ENCODE measurements at places on chromosomes 13 and 19.

GRCh38 chr13:34672631-34673030, 269.4 kb upstream of the NBEA start:
- H3K27ac ChIP-seq: no peak overlapping the region
- DNase-seq: no peak
- H3K4me1 ChIP-seq: 0 out of 2 replicates have a peak, but pooled peaks cover 4% of the 10 kb centered on the region
- H3K27me3 ChIP-seq: no peaks in the 10 kb centered on the region
- no peaks in the 10 kb centered on the region for H3K36me3 ChIP-seq
- no peak overlapping the region for H3K4me3 ChIP-seq

DNA sequence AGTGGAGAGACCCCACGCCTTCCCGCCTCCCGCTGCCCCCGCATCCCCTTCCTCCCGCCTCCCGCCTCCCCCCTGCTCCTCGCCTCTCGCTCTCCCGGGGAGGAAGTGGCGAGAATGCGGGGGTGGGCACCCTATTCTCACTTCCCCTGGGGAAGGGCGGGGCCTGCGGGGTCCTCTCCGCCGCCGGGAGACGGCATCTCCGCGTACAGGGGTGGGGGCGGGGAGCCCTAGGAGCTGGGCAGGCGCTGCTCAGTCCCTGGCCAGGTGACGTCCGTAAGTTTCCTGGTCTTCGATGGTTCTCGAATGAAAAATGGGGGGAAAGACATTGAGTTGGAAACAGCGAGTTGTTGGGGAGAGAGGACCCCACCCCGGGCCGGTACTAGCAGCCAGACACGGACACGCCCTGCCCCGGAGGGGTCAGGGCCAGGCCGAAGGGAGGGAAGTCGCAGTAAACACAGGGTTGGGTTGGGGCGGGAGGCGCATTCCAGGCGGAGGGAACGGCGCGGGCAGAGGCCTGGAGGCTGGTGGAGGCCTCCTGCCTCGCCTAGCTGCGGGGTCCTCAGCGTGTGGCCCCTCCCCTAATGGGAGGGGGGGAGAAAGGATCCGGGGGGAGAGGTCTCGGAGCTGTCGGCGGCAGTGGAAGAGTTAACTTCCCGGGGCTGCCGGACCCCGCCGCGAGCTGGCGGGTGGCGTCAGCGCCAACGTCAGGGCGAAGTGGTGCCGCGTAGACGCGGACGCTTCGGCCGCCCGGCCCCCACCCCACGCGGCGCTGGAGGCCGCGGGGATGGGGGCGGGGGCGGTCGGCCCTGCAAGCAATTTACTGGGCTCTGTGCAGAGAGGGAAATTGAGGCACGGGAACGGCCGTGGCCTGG, 10.4 kb upstream of the JUND start:
- DNase-seq: peak; percentile 86
- peak overlapping the region; percentile 98 for H3K27ac ChIP-seq
- peaks cover 45% of the 10 kb centered on the region for H3K4me1 ChIP-seq
- no peaks in the 10 kb centered on the region for H3K36me3 ChIP-seq
- peak overlapping the region; percentile 92 for H3K4me3 ChIP-seq

DNA sequence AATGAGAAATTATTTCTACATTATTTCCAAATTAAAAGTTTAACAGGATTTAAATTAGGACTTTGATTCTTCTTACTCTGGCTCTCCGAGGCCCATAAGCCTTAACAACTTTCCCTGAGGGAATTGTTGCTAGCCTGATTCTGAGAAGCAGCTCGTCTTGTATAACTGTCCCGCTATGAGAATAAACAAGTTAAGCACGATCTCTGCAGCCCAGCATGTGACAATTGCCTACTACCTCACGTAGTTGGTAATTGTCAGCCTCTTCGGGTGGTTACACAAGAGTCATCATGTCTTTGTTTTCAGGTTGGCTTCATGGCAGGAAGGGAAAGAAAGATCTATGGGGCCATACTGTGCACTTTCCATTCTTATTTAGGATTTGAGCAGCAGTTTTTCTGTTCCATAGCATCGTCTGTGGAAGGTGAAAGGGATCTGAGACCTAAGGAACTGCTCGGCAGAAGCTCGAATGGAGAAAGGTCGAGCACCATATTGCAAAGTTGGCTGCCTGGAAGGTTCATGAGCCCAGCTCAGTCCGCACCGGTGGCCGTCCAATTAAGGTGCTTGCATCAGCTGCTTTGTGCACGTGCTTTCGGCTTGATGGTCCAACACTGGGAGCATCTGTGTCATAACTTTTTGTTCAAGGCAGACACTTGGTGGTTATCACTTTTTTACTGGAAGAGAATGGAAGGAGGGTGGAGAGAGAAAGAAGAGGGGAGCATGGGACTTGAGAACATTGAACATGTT, 1.8 kb upstream of the STARD13 start:
- no peaks in the 10 kb centered on the region for H3K27me3 ChIP-seq
- no peak for DNase-seq
- H3K36me3 ChIP-seq: no peaks in the 10 kb centered on the region
- no peak overlapping the region for H3K4me3 ChIP-seq
- peaks cover 21% of the 10 kb centered on the region for H3K4me1 ChIP-seq
- H3K27ac ChIP-seq: no peak overlapping the region

GRCh38 chr13:87453244-87453643, 217.9 kb upstream of the SLITRK5 start:
- no peaks in the 10 kb centered on the region for H3K36me3 ChIP-seq
- H3K4me1 ChIP-seq: no peaks in the 10 kb centered on the region
- H3K27ac ChIP-seq: no peak overlapping the region
- no peaks in the 10 kb centered on the region for H3K27me3 ChIP-seq
- DNase-seq: no peak

GRCh38 chr13:90690458-90691080, 656.9 kb upstream of the MIR17HG start:
- DNase-seq: no peak
- H3K4me1 ChIP-seq: no peaks in the 10 kb centered on the region
- no peak overlapping the region for H3K27ac ChIP-seq
- no peaks in the 10 kb centered on the region for H3K36me3 ChIP-seq

GRCh38 chr19:2096034-2096479, at the start of gene MOB3A:
MOB3A (minus strand) TSS chr19:2096326; CDS start chr19:2078560, 17,766 bp downstream.
- H3K4me3 ChIP-seq: peak within 1 kb of the TSS; percentile 75
- 0 out of 2 replicates have a peak within 1 kb of the TSS, but pooled peaks have one; percentile 66 for H3K27ac ChIP-seq
- no peaks in the 10 kb centered on the region for H3K27me3 ChIP-seq
- H3K36me3 ChIP-seq: no peaks in the 10 kb centered on the region
- H3K4me1 ChIP-seq: no peaks in the 10 kb centered on the region

GRCh38 chr19:55611983-55612645, 6.7 kb downstream of the ZNF865 start:
- H3K36me3 ChIP-seq: peaks cover 5% of the 10 kb centered on the region
- no peaks in the 10 kb centered on the region for H3K4me1 ChIP-seq
- no peak overlapping the region for H3K4me3 ChIP-seq
- no peak for DNase-seq
- no peak overlapping the region for H3K27ac ChIP-seq
- H3K27me3 ChIP-seq: no peaks in the 10 kb centered on the region

DNA sequence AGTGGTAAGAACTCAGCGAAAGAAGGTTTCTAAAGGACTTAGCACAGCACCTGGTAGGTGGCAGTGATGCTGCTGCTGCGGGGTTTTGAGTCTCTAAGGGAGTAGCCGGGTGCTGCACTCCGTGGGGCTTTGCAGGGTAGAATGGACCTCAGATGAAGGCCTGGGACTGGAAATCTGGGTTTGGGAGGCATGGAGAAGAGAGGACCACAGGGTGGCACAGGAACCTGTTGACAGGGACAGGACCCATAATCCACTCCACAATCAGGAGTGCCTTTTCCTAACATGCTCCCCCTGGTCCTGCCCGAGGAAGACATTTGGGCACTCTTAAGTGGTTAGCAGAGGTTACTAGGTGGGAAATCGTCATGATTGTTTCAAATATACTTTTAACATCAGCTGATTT, 29.8 kb downstream of the TDRD12 start:
- no peak overlapping the region for H3K27ac ChIP-seq
- no peaks in the 10 kb centered on the region for H3K4me1 ChIP-seq
- DNase-seq: no peak
- H3K4me3 ChIP-seq: no peak overlapping the region
- no peaks in the 10 kb centered on the region for H3K27me3 ChIP-seq
- no peaks in the 10 kb centered on the region for H3K36me3 ChIP-seq

GRCh38 chr19:32404213-32404932, 1.2 kb upstream of the DPY19L3 start:
- H3K27ac ChIP-seq: peak overlapping the region; percentile 98
- DNase-seq: peak; percentile 57
- peaks cover 14% of the 10 kb centered on the region for H3K36me3 ChIP-seq
- peaks cover 22% of the 10 kb centered on the region for H3K4me1 ChIP-seq
- peak overlapping the region; percentile 91 for H3K4me3 ChIP-seq

- H3K27me3 ChIP-seq: no peaks in the 10 kb centered on the region
- no peaks in the 10 kb centered on the region for H3K4me1 ChIP-seq
- no peak for DNase-seq
- no peak overlapping the region for H3K27ac ChIP-seq
- H3K36me3 ChIP-seq: no peaks in the 10 kb centered on the region
These were observed 8.1 kb upstream of the ICAM1 start for GRCh38 chr19:10262771-10263170.

DNA sequence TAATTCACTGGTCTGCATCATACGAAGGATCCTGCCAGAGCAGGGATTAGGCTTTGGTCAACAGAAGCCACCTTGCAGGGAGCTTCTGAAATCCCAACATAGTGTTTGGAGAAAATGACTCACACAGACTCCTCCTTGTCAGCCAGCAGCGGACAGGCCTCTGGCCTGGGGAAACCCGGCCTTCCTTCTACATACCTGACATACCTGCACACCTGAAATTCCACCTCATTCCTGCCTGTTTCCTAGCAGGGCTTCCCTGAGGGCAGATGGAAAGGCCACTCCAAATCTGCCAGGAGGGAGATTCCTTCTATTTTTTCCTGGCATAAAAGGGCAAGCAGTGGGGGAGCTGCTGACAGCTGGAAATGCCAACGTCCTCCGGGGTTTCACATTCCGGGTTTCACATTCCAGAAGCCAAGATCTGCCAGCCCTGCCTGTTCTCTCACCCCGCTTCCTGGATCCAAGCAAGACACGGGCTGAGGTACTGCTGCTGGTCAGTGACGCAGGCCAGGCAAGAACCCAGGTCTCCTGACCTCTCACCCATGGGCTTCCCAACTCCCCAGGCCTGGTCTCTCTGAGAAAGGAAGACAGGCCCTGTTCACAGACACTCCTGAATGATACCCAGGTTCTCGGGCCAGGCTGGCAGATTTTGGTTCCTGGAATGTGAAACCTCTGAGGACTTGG, 18.2 kb upstream of the IGFL1 start:
- H3K4me3 ChIP-seq: no peak overlapping the region
- H3K27me3 ChIP-seq: no peaks in the 10 kb centered on the region
- H3K4me1 ChIP-seq: no peaks in the 10 kb centered on the region
- H3K36me3 ChIP-seq: no peaks in the 10 kb centered on the region
- peak overlapping the region; percentile 81 for H3K27ac ChIP-seq
- DNase-seq: peak; percentile 89

GRCh38 chr19:43820098-43820883, 6.8 kb upstream of the ZNF283 start:
- H3K27me3 ChIP-seq: peaks cover 21% of the 10 kb centered on the region
- H3K36me3 ChIP-seq: no peaks in the 10 kb centered on the region
- H3K4me3 ChIP-seq: peak overlapping the region; percentile 45

DNA sequence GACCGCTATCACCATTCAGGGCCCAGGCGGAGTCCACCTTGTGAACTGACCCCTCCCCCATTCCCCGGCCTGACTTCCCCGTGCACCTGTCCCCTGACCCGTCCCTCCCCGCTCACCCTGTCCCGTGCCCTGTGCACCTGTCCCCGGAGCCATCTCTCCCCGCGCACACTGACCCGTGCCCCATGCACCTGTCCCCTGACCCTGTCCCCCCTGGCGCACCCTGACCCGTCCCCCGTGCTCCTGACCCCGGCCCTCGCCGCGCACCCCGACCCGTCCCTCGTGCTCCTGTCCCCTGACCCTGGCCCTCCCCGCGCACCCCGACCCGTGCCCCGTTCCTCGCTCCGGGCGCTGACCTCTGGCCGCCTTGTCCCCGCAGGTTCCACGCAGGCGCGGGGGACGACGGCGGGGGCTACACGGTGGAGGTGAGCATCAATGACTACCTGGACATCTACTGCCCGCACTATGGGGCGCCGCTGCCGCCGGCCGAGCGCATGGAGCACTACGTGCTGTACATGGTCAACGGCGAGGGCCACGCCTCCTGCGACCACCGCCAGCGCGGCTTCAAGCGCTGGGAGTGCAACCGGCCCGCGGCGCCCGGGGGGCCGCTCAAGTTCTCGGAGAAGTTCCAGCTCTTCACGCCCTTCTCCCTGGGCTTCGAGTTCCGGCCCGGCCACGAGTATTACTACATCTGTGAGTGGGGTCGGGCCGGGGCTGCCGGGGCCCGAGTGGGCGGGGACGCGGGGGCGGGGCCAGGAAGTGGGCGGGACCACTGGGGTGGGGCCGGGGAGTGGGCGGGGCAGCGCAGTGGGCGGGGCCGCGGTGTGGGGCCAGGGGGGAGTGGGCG, 9.7 kb downstream of the EFNA2 start:
- no peaks in the 10 kb centered on the region for H3K4me1 ChIP-seq
- peaks cover 4% of the 10 kb centered on the region for H3K27me3 ChIP-seq
- DNase-seq: peak; percentile 65

GRCh38 chr13:73368608-73369007, 309.8 kb downstream of the KLF5 start:
- no peaks in the 10 kb centered on the region for H3K27me3 ChIP-seq
- no peaks in the 10 kb centered on the region for H3K4me1 ChIP-seq
- no peak for DNase-seq
- H3K4me3 ChIP-seq: no peak overlapping the region

DNA sequence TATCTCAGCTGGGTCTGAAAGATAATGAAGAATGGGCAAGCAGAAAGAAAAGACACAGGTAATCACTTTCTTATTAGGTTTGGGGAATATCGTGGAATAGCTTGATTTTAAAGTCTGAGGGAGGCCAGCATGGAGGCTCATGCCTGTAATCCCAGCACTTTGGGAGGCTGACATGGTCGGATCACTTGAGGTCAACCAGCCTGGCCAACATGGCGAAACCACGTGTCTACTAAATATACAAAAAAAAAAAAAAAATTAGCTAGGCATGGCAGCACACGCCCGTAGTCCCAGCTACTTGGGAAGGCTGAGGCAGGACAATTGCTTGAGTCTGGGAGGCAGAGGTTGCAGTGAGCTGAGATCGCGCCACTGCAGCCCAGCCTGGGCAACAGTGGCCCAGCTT, 1.5 kb upstream of the PAFAH1B3 start:
- no peaks in the 10 kb centered on the region for H3K36me3 ChIP-seq
- no peak overlapping the region for H3K27ac ChIP-seq
- DNase-seq: no peak

- no peak for DNase-seq
- H3K27me3 ChIP-seq: no peaks in the 10 kb centered on the region
- H3K36me3 ChIP-seq: no peaks in the 10 kb centered on the region
- no peak overlapping the region for H3K4me3 ChIP-seq
These were observed 304 bp downstream of the TSPAN16 start for GRCh38 chr19:11296264-11296663.

All from GM23338 (cell line).